ENCODE measurements at places on chromosomes 7 and 10.

GRCh38 chr7:17041324-17041723 is 159.5 kb upstream of the AGR3 start:
- DNase-seq = no peak

- no peak for DNase-seq
These were observed 101.6 kb downstream of the NKX6-2 start for GRCh38 chr10:132684164-132684891.

GRCh38 chr7:42494199-42494710 is 257.2 kb upstream of the GLI3 start:
- no peak for DNase-seq

DNA sequence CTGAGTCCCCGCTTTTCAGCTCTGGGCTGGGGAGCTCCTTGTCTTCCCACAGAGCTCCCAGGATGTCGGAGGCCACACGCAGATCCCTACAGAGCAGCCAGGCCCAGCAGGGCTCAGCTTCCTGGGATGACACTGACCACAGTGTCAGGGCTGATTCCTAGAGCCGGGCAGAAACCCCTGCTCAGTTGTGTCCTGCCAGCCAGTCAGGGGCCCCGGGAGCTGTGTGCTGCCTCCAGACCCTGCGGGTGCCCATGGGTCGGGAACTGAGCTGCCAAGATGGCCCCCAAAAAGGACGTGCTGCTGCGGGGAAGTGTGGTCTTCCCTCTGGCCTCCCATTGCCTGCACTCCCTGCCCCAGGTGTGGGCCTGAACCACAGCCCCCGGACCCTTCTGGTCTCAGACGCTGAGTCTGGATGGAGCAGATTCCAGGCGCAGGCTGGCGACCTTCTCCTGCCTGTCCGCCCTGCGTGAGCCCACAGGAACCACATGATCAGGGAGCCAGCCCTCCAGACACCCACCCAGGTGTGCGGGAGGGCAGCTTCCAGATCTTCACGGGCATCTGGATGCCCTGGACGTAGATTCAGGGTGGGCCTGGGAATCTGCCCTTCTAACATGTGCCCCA is 217.4 kb downstream of the MAD1L1 start:
- DNase-seq = no peak

- DNase-seq = no peak
These were observed 726 bp upstream of the HOXA9 start for GRCh38 chr7:27165996-27166530.

- DNase-seq = no peak
These were observed 34.9 kb downstream of the SRPK2 start for GRCh38 chr7:105353752-105354328.

- no peak for DNase-seq
These were observed 487.1 kb downstream of the ATRNL1 start for GRCh38 chr10:115580239-115580638.

DNA sequence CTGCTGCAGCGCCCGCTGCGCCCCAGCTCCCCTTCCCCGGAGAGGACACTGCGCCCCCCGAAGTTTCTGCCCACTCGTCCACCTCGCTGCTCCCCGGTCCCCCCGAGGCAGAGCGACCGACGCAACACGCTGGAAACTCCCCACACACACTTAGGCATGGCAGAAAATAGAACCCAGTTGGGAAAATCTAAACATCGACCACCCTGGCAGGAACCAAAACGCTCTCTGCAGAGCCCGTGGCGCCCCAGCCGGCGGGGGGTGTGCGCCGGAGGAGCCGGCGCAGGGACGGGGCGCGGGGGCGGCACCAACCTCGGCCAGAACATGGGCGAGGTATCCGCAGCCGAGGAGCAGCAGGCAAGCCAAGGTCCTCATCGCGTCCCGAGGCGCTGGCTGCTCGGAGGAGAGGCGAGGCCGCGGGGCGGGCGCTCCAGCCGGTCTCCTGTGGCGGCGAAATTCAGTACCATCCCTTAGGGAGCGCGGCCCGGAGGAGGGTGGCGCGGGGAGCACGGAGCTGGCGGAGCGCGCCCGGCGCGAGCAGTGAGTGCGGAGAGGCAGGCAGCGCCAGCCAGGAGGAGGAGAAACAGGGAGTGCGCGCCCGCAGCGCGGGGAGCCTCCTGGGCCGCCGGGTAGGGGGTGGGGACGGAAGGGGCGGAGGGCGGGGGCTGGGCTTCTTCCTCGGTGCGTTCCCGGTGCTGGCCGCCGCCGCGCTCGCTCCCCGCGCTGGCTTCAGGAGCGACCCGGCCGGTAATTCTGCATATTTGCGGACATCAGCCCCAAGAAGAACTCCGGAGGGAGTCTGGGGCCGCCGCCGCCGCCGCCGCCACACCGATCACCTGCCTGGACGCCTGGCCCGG is 789 bp downstream of the PDGFA start:
- DNase-seq = peak; percentile 16

GRCh38 chr7:142807855-142808460 is 37.2 kb downstream of the PRSS2 start:
- no peak for DNase-seq

DNA sequence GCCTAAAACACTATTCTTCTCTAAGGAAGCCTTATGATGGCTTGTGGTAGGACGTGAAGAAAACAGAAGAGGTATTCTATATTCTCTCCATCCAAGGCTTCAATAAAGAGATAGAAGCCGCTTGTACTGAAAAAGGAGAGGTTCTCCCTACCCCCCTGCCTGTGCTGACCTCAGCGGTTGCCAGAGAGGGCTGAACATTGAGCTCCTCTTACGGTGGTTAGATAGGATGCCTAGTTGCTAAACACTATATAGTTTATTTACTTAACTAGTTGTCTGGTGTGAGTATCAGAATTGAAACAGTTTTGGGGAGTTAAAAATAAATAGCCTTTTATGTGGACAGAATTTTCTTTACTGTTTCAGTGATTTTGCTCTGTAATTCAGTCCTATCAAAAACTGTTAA is 112.2 kb downstream of the TFPI2 start:
- DNase-seq = no peak

- DNase-seq = no peak
These were observed 51.9 kb upstream of the PIK3AP1 start for GRCh38 chr10:96772196-96772595.

DNA sequence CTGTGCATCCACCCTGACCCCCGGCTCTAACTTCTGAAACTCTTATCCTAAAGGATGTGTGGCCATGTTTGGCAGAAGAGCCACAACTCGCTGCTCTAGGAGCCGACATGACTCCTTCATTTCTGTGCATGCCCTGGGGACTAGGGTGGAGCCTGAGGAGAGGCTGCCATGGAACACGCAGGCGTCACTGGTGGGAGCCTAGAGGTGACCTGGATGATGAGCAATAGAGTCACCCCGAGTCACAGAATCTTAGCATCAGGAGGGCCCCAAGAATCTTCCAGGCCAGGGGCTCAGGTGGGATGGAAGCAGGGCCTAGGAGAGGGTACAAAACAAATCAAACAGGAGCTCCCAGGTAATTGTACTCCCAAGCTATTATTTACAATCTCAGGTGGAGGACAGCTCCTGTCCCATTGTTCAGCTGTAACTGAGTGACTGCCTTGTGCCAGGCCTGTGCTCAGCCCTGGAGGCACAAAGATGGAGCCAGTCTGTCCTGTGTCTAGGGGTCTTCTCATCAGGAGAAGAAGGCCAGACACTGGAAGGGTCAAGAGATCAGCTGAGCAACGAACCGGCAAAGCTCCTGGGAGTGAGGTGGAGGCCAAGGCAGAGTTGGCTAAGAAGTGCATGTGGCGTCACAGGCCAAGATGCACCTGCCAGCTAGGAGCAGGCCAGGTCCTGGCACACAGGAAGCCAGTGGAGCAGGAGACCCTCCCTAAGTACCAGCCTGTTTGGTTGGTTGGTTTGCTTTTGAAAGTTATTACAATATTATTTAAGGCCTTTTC is 5.8 kb upstream of the ZNF22 start:
- DNase-seq = no peak

GRCh38 chr7:155452505-155453295 is 5.2 kb upstream of the EN2 start:
- DNase-seq = no peak

GRCh38 chr10:44397476-44398225 is 12.8 kb upstream of the CXCL12 start:
- no peak for DNase-seq

GRCh38 chr10:18767981-18768380 is 108.8 kb downstream of the ARL5B start:
- no peak for DNase-seq

DNA sequence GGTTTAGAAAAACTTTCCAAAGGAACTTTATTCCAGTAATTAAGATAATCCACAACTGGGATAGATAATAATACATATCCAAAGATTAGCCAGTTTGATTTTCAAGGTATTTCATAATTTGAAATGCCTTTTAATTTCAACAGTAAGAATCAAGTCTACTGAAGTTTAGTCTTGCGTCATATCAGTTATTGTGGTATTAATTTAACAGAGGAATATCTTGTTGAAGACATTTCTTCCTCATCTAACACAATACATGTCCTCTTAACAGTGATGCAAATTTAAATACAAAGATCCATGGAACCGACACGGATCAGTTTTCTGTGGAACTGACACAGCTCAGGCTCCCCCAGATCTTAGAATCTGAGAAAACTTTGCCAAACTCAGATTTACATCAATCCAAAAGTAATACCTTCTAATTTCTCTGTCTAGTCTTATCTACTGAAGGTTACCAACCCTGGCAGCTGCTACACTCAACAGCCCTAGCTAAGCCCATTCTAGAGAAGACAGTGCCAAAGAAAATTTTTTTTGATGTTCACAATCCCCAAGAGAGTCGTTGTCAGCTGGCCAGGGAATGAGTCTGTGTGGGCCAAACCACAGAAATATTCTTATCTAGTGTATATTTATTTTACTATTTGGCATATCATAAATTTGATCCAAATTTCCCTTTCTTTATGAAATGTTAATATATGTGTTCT is 365.2 kb upstream of the MEOX2 start:
- no peak for DNase-seq

GRCh38 chr10:109977382-109977806 is 30.4 kb upstream of the ADD3 start:
- no peak for DNase-seq

GRCh38 chr7:71616217-71616616 is 484.3 kb downstream of the GALNT17 start:
- no peak for DNase-seq

DNA sequence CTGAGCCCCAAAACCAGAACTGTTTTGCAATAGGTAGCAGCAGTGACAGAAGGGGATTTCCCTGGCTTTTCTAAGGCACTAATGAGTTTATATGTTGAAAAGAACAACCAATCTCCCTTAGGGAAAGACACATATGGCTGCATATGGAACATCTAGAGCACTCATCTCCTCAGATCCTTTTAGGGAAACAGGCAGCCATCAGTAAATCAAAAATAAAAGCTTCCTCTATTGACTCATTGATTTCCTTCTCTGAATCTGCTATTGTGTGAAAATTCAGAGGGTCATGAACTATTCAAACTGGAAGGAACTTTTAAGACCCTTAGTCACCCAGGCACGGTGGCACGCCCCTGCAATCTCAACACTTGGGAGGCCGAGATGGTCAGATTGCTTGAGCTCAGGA is 110.9 kb upstream of the NANOS1 start:
- DNase-seq = no peak

- peak; percentile 18 for DNase-seq
These were observed 152.6 kb downstream of the PTPN20 start for GRCh38 chr10:47063858-47064257.

- no peak for DNase-seq
These were observed 290.3 kb downstream of the CDK14 start for GRCh38 chr7:90886416-90886815.

DNA sequence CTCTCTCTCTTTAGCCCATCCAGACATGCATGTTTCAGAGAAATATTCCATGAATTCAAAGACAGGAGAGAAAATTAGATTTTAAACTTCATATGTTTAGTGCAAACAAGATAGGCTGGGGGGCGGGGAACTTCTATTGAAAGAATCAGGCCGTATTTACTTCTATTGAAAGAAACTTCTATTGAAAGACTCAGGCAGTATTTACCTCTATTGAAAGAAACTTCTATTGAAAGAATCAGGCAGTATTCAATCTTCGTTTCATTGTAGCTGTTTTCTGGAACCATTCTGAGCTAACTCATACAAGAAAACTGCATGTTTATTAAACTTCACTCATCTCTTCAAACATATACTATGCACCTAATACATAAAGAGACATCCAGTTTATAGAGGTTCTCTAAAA is 123.1 kb downstream of the TYW1B start:
- DNase-seq = no peak

DNA sequence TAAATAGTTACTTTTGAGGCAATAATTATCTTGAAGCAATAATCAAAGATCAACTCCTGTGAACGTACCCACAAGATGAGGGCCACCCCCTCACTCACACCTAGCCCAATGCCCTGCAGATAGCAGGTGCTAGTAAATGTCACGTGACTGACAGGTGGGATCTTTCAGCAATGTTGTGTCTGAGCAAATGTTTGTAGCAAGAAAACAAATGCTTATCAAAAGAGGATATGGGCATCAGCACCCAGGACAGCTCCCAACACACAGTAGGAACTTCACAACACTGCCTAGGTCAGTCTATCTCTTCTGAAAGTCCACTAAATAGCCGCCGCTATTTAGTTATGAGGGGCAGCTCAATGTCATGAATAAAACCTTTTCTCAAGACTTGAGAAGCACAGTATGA is 120.8 kb upstream of the PDLIM1 start:
- DNase-seq = no peak

DNA sequence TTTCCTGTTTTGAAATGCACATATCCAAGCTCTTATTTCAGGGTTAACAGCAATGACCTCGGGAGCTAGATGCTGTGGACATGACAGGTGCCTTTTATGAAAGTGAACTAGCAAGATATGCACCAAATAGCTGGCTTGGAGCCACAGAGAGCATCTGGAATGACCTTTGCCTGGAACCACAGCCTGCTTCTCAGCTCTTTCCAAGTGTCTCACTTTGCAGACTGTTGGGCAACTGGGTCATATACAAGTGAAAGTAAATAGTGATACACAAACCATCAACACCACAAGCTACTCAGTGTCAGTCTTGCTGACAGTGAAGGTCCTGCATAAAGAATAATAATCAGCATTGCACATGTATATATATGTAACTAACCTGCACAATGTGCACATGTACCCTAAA is 183.5 kb downstream of the RNF133 start:
- peak; percentile 26 for DNase-seq

DNA sequence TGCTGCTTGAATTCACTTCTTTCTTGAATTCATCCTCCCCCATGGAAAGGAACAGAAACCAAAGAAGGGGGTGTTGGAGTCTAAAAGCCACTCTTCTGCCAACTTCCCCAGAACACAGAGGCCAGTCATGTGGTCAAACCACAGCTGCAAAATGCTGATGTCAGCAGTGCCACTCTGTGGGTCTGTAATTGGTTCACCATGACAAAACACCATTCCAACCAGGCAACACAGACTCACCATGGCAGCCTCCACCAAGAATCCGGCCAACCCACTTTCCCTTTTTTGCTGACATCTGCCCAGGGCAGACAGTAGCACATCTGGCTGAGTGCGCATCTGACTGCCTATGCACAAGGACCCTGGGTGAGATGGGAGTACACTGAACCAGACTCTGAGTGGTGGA is 16.8 kb downstream of the OSBPL3 start:
- DNase-seq = peak; percentile 24

Data from NCI-H510A treated with DMSO at 0.1 percent for 48 hours (cell line).